Femur (tissue), 1 donor: ENCODE measurements at places on chromosomes 2 and 18.

DNA sequence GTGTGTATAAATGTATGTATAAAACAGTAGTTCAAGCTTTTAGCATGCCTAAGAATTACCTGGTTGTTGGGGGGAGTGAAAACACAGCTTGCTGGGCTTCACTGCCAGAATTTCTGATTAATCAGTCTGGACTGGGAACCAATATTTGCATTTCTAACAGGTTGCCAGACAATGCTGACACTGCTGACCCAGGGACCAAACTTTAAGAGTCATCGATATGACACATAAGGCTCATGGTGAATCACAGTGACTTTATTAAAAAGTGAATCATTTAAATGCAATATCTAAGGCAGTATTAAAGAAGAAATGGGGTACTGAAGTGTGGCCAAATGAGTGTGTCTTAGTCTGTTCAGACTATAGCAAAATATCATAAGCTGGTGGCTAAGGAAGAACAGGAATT is 195.9 kb upstream of the DTNA start:
- no peak for DNase-seq

DNA sequence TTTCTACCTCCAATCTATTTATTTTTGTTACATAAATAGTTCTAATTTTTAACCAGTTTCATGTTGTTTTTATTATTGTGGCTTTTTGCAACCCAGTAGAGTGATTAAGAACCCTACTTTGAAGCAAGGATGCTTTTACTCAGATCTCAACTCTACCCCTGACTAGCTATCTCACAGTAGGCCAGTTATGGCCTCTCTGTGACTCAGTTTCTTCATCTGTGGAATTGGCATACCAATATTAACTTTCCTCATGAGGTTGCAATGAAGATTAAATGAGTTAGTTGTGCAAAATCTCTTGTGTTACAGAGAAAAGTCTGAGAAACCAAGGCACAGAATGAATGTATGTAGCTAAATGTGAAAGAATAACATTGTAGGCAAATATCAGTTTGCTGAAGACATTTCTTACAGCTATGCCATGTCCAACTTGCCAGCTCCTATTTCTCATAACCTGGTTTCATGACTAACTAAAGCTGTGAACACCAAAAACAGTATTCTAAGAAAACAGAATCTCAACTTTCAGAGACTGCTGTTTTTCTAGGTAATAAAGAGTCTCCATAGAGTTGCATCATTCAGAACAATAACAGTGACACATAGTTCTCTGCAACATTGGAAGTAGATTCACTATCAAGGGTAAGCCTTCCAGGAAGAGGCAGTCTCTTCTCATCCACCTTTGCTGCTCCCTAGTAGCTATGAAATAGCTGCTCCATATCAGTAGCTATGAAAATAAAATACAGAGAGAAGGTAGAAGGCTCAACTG is 33.2 kb upstream of the CYTIP start:
- no peak for DNase-seq

DNA sequence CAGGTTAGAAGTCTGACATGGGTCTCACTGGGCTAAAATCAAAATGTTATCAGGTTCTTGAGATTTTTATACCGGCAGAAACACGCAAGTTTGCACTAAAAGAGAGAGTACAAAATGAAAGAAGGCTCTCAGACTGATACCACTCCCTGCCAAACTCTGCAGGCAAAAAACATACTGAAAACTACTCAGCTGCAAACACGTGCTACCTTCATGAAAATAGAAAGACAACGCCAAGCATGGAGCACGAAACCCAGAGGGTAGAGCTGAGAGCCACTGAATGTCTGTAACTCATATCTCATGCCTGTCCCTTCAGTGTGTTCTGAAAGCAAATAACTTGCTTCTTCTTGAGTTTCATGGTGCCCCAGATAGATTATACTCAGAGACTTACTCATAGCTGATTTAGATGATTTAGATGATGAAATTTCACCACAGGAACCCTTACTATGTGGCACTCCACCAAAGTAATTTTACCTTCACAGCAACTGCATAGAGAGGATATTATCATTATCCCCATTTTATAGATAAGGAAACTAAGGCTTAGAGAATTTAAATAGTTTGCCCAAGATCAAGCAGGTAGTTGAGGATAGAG is 313.0 kb upstream of the SLC39A10 start:
- DNase-seq, result no peak

DNA sequence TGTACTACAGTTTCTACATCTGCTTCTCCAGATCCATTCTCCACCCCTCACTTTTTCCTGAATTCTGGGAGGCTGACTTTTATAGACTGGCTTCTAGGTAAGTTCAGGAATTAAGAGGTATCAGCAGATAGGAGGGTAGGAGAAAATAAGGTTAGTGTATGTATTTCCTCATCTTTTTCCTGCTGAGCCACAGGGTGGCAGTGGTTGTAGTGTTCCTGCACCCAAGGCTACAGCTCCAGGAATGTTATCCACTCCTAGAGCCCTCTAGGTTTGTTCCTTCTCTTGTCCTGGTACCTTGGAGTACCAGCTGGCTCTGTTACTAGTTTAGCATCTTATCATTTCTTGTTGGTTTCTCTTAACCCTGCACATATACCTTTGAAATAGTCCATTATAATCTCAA is 40.7 kb upstream of the C2orf66 start:
- no peak for DNase-seq

DNA sequence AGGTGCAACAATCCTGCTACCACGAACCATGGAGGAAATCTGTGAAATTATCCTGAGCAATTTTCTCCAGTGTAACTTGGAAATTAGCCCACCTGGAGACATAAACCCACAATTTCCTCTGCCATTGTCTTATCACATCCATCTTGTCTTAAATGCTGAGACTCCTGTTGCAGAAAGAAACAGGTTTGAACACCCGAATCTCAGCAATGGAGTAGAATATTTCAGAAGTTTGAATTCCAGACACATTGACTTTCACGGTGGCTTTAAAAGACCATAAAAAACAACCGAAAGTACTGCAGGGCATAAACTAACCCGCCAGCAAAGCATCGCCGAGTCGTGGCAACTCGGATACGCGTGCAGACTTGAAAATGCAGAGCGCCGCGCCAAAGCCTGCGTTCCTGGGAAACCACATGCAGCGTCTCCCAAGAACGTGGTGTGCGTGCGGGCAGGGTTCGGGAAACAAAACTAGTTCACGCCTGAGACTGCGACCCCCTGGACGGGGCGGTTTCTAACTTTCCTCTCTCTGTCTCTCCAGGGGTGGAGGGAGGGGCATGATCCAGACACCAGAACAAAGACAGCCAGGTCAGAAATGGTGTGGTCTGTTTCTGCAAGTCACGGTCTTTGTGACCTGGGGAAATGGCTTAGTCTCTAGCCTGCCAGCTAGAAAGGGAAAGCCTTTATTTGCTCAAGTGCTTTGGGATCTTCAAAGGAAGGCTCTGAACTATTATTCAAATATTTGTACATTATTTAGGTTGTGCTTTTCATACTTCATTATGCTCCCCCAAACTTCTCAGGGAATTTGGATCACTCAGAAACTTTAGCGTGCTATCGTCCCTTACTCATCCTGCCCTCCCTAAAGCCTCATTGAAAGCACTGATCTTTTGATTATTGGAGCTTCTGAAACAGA is 26.9 kb upstream of the KCTD1 start:
- peak; percentile 46 for DNase-seq

DNA sequence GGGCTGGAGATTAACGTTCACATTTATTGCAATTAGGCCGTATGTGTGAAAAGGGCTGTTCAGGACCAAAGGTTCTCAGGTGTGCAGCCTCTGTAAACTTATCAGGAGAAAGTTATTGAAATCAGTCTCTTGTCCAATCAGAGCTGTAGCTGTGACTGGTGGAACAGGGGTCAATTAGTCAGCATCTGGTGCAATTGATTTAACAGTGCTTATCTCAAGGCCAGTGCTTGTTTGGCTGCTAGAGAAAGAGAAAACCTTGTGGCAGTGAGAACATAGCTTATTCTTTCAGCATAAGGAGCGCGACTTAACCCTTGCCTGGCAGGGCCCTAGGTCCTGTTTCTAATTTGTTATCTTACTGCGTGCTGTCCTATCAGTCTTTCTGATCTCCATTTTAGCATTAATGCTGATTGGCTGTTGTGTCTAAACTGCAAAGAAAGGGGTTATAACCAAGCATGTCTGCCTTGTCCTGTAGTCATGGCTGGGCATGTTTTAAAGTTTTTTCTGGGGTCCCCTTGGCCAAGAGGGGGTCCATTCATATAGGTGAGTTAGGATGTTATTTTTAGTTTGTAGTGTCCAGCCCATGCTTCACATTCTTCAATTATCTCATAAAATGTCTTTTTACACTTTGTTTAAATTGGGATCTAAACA is 66.4 kb downstream of the CYB5A start:
- DNase-seq, result no peak

GRCh38 chr2:212537726-212538304 is 787 bp downstream of the ERBB4 start:
- DNase-seq, result peak; percentile 35

DNA sequence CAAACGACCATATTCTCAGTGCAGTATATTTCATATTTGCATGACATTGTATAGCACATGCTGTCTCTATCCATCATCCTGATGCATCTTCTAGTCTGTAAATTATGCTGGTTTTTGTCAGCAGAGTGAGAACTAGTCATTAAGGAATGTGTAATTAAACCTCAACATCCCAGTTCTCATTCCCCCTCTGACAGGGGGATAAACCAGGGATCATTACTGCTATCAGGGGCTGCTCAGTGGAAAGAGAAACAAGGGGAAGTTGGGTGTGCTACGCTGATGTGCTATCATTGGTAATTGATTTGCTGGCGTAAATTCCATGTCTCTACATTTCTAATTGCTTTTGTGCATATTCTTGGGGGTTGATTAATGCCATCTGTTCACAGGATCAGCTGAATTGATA is 7.7 kb downstream of the CNTNAP5 start:
- DNase-seq, result no peak

DNA sequence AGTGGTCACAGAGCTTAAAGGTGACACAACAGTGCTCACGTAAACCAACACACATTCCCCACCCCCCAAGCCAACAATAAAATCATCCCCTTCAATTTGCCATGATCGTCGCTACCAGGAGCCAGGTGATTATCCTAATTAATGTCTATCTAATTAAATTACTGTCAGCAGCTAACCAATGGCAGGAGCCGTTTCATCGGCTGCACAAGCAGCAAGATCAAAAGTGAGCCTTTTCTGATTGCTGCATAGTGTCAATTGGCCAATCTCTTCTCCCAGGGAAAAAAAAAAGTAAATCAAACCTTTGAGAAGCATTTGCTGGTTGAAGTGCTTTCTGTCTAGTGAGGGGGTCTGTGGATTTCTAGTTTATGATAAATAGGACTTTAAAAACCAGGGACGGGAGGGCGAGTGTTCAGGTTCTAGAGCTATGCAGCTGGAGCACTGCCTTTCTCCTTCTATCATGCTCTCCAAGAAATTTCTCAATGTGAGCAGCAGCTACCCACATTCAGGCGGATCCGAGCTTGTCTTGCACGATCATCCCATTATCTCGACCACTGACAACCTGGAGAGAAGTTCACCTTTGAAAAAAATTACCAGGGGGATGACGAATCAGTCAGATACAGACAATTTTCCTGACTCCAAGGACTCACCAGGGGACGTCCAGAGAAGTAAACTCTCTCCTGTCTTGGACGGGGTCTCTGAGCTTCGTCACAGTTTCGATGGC is at the start of gene TBR1:
Gene TBR1 (plus strand): TSS at position 311 of the 721 bp plus-strand sequence. CDS start 114 bp downstream, at position 425.
- no peak for DNase-seq
